Activated naive CD4-positive, alpha-beta T cell (primary cell): ENCODE measurements at places on chromosomes 11 and 22.

GRCh38 chr22:17732251-17732854 lies 41.9 kb downstream of the BID start:
- DNase-seq: no peak

GRCh38 chr11:111834432-111835163 lies 36.8 kb downstream of the ALG9 start:
- no peak for DNase-seq

- no peak for DNase-seq
Measured at GRCh38 chr11:130787092-130787616, 129.1 kb downstream of the SNX19 start.

DNA sequence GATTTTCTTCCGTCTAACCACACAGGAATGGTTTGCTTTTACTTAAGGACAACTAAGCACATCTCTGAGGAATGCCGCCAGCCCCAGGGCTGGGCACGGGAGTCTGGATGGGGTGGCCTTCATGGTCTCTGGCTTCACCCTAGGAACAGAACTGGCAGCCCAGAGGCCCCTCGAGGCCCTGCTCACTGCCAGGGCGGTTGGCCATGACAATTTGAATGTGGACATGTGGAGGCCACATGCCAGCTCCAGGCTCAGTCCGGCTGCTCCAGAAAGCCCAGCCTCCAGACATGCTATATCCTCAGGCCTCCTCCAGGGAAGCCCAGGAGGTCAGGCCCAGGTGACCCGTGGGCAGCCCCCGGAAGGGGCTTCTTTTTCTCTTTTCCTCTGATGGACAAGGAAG lies 84.0 kb upstream of the FGF3 start:
- DNase-seq: no peak

DNA sequence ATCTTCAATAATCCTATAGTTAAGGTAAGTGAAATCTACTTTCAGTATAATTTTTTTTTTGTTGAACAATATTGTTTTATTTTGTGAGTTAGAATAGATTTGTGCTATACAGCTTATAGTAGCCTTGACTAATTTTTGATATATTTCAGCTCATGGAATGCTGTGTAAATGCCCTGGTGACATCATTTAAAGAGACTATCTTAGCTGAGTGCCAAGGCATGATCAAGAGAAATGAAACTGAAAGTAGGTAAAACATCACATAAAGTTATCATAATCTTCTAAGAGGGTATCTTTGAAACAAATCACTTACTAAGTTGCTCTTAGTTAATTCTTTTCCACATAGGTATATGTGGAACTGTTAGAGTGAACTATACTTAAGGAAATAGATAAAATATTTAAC lies 51.4 kb upstream of the ACAT1 start:
- no peak for DNase-seq

DNA sequence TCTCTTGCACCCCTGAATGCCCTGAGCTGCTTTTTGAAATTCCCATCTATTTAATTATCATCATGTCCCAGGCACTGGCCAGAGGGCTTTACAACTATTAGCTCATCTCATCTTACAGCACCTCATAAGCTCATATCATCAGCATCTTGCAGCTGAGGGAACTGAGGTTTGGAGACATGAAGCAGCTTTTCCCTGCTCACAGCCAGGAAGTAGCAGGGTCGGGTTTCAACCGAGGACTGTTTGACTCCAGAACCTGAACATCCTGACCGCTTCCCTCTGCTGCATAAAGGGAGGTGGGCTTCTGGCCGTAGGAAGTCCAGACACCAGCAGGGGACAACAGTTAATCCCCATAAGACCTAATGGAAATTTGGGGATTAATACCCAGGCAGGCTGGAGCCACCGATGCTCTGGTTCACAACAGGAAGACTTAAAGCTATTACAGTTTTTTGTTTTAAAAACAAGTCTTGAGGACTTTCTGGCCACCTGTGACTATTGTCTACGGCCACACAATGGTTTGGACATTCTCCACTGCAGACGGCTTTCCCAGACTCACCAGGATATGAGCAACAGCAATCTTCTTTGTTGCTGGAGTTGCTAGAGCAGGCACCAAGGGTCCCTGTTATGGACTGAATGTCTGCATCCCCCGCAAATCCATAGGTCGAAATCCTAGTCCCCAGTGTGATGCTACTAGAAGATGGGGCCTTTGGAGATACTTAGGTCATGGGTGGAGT lies 47.4 kb downstream of the CHST1 start:
- DNase-seq: no peak

DNA sequence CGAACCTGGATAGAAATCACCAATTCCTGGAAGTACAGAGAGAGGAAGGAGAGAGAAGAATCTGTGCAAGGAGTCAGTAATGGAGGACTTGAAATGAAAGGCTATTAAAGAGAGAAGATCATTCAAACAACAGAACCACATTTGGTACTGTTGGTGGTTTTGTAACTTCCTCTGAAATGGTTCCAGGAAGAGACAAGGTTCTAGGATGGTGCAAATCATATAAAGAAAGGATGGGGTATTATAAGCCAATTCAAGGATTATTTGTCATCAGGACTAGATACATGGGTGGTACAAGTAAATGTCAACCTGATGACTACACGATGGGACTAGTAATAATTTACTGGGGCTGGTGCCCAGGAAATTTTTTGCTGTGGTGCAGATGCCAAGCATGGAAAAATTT lies 28.9 kb upstream of the TMA7B start:
- no peak for DNase-seq

GRCh38 chr11:2273771-2274170 lies 3.4 kb upstream of the ASCL2 start:
- no peak for DNase-seq

DNA sequence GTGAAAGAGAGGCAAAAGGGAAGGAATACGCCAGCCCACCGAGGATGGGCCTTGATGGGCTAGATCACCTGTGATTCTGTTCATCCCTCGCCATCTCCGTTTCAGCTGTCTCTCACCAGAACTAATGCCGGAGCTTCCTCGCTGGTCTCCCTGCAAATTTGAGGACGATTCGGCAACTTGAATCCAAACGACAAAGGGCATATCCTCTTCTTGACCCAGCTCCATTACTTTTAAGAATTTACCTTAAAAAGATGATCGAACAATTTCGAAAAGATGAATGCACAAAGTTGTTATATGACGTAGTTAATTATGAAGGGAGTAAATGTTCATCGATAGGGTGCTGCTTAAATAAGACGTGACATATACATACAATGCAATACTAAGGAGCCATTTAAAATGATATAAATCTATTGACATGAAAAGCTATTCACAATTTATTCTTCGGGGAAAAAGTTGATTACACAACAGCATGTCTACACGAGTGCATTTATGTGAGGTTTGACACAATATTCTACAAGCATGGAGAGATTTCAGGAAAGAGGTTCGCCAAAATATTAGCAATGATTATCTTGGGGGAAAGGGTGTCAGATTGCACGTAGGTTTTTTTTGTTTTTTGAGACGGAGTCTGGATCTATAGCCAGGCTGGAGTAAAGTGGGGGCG lies 937 bp upstream of the FAM168A start:
- DNase-seq: no peak

- DNase-seq: no peak
Measured at GRCh38 chr22:23230348-23231068, 50.2 kb downstream of the BCR start.

- DNase-seq: no peak
Measured at GRCh38 chr11:75891947-75892739, 77.1 kb downstream of the UVRAG start.

DNA sequence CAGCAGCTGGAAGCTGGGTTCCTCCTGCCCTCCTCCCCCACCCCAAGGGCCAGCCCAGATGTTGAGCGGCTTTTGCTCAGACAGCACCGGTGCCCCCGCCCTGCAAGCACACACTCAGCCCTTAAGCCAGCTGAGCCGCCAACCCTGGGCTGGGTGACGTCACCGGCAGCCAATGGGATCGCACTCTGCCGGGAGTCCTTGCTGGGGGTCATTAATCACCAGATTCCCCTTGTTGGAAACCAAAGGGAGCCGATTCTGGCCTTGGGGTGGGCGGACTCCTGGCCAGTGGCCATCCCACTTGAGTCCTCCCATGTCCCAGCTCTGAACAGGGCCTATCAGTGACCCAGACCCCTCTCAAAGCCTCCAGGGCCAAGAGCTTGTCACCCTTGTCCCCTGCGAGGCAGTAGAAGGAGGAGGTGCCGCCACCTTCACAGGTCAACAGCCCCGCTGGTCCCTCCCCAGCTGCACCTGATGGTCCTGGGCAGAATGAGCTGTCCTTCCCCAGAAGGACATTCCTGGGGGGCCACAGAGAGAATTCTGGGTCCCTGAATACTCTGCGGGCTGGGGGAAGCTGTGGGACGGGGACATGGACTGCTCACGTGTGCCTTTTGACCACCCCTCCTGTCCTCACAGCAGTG lies 7.4 kb downstream of the DUSP8 start:
- no peak for DNase-seq

- DNase-seq: no peak
Measured at GRCh38 chr22:47129902-47130635, 367.6 kb downstream of the TBC1D22A start.

DNA sequence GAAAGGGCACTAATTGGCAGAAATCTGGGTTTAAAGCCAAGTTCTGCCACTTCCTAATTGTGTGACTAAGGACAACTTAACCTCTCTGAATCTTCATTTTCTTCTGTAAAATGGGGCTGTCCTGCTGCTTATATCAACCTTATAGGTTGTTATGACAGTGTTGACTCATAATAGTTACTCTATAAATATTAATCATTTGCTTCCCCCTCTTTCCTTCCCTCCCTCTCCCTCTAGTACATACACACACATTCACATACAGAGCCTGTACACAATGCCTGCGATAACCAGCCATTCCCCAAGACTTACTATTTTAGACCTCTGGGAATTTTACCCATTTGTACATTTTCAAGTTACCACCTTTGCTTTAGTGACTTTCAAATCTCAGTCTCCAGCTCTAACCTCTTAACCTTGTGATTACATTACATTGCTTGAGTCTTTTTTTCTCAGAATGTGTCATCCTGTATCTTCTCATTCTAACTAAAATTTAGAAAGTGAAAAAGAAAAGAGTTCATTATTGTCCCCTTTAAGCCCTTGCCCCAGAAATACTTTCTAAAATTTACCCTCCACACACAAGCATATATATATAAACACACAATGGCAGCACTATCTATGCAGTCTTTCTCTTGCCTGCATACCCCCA lies 31.9 kb downstream of the GDPD4 start:
- no peak for DNase-seq

DNA sequence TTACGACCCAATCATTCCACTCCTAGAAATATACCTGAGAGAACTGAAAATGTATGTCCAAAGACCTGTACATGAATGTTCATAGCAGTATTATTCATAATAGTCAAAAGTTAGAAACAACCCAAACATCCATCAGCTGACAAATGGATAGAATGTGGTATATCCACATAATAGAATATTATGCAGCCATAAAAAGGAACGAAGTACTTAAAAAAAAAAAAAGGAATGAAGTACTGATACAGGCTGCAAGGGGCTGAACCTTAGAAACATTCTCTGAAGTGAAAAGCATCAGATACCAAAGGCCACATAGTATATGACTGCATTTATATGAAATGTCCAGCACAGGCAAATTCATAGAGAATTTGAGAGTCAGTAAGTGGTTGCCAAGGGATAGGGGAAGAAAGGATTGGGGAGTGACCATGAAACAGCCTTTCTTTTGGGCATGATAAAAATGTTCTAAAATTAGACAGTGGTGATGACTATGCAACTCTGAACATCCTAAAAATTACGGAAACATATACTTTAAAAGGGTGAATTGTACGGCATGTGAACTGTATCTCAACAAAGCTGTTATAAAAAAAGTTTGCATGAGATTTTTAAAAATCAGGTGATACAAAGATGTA lies 1.8 kb downstream of the TPST2 start:
- no peak for DNase-seq

DNA sequence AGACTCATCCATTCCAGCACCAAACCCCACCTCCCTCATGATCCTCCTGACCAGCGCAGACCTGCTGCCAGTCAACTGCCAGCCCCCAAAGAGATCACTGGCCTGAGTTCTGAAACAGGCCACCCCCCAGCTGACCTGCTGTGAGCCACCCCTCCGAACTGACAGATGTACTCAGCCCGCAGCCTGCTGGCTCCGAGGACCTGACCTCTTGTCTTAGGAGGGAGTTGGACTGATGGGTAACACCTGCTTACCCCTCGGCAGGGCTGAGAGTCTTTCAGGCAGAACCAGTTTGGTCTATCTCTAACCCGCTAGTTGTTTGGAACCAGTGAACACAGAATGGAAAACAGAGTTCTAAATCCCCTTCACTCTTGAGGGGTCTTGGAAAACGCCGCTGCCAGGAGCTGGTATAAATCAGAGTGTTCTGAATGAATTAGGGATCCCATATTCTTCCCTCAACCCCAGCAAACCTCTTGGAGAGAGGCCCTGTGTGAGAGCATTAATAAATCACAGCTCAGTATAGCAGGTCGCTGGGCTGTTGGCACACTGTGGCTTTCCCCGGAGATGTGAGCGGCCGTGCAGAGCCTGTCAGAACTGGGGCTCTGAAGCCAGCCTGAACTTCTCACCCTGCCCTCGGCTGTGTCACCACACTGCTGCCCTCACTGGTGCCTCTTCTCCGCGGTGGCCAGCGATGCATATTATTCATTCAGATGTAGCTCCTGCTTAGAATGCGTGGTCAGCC lies 165.1 kb upstream of the NCAM1 start:
- no peak for DNase-seq
